Activated T-helper 2 cell treated with anti-CD3 and anti-CD28 coated beads, Interferon-gamma antibody, Interleukin-2, Interleukin-4, amounts not matched to agents 10 μg/mL and 5 μg/mL and 100 μg/mL, durations not matched to agents 14 hours and 24 hours and 36 hours (primary cell): ENCODE measurements at places on chromosomes 16 and 17. TPM values are rescaled to one million over a fixed set of nuclear protein-coding genes. Genes with fewer than 3 reads are reported as not detected.
A peak's percentile ranks its signal among the peaks of the same experiment; 100 is the strongest.

Gene HASPIN
- total RNA-seq, result 23.0 and 23.4 TPM in 2 replicates

DNA sequence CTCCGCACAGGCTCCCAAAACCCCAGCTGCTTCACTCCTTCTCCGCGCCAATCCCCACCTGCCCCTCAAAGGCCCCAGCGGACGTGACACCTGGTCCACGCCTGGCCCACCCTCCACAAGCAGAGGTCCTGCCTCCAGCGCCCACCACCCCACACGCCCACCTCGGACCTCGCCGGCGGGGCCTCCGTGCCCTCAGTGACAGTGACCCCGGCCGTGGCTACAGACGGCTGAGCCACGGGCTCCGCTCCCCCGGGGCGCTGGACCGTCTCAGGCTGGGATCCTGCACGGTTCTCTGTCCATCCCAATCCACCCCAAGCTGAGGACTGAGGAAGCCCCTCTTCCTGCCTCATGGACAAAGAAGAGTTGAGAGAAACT lies 25.1 kb downstream of the PIEZO1 start:
- no peak overlapping the region for H3K4me3 ChIP-seq
- peaks cover 7% of the 10 kb centered on the region for H3K36me3 ChIP-seq
- DNase-seq, result no peak
- no peak overlapping the region for H3K27ac ChIP-seq

Gene CBX4
- 18.5 and 25.0 TPM in 2 replicates for total RNA-seq

Gene ZNF267
- 58.5 and 68.5 TPM in 2 replicates for total RNA-seq

Gene PMM2
- total RNA-seq, result 62.5 and 67.6 TPM in 2 replicates

DNA sequence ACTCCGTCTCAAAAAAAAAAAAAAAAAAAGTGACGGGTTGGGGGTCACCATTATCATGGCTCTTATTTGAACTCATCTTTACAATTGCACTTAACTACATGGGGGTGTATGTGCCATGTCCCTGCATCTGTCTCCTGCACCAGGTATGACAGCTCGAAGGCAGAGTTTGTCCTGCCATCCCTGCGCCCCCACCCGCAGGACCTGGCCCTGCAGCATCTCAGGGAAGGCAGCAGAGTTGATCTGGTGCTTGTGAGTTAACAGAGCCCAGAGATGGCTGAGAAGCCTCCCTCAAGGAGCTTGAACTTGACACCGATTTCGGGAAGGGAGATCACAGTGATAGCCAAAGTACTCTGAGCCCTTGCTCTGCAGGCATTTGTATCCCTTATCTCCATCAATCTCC lies 44.8 kb downstream of the C16orf82 start:
- DNase-seq, result no peak
- H3K4me1 ChIP-seq, result peaks cover 4% of the 10 kb centered on the region
- H3K27ac ChIP-seq, result no peak overlapping the region
- H3K36me3 ChIP-seq, result no peaks in the 10 kb centered on the region
- H3K4me3 ChIP-seq, result no peak overlapping the region

- no peaks in the 10 kb centered on the region for H3K27me3 ChIP-seq
- H3K4me3 ChIP-seq, result peak overlapping the region; percentile 49
- H3K4me1 ChIP-seq, result peaks cover 18% of the 10 kb centered on the region
- peak; percentile 55 for DNase-seq
- no peak overlapping the region for H3K27ac ChIP-seq
Observed at GRCh38 chr17:1485423-1486376, 6.8 kb downstream of the MYO1C start.
